ENCODE measurements at places on chromosomes 2 and 18. TPM values are rescaled to one million over a fixed set of nuclear protein-coding genes. Genes with fewer than 3 reads are reported as not detected.

The RAB6C gene
- 0.11 TPM for total RNA-seq

GRCh38 chr2:160401895-160402294 is 91.7 kb downstream of the RBMS1 start:
- no peak for DNase-seq

The MREG gene
- 3.4 TPM for total RNA-seq

GRCh38 chr2:48162742-48163141 is 256.4 kb upstream of the FBXO11 start:
- no peak for DNase-seq

- no peak for DNase-seq
Observed at GRCh38 chr2:119721462-119721861, 38.3 kb upstream of the PTPN4 start.

- no peak for DNase-seq
Observed at GRCh38 chr2:85778646-85779379, 25.0 kb downstream of the ATOH8 start.

DNA sequence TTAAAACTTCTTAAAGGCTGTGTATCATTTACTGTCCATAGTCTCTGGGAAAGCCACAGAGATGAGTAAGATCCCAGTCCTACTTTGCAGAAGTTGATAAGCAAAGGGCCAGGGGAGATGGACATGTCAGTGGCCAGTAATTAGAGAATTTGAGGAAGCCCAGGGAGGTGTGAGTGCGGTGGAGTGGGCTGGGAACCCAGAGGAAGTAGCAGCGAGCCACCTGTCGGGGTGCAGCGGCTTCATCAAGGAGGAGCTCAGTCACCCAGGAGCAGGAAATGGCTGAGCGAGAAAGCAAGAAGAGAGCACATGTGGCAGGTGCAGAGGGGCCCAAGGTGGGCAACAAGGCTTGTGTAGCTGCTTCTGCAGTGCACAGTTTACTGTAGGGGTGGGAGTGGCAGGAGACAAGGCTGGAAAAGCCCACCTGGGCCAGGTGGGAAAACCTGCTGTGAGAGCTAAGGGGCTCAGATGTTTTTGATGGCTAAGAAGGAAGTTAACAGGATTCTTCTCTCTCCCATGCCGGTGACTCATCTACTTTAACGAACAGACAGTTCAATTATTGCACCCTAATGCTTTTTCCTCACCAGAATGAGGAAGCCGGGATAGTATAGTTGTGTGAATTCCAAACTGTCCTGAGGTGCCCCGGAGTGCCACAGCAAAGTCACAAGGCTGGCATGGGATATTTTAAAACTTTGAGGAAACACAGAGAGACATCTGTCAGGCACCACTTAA is 34.8 kb upstream of the MGAT5 start:
- DNase-seq, result no peak

The ALPI gene
- not detected for total RNA-seq

DNA sequence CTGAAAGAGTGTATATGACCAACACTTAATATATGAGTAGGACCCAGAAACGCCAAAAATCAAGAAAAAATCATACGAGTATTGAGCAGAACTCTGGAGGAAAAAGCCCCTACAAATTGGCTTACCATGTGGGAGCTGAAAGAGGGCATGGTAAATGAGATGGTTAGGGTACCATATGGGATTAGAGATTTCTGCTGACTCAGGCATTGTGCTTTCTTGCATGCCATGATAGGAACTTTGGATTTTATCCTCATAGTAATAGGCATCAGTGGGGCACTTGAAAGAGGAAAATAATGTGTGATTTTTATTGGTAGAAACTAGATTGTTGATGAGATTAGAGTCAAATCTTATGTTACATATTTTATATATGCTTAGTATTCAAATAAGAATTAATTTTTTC is 271.1 kb downstream of the CBLN2 start:
- DNase-seq, result no peak

The HOXD3 gene
- 5.2 TPM for total RNA-seq

GRCh38 chr18:68509902-68510301 is 205.0 kb downstream of the TMX3 start:
- no peak for DNase-seq

The KLHL14 gene
- 1.5 TPM for total RNA-seq

The TYW5 gene
- total RNA-seq, result 22.4 TPM

GRCh38 chr2:143933946-143934569 is 585.9 kb downstream of the ZEB2 start:
- no peak for DNase-seq

GRCh38 chr2:134736167-134736880 is 17.5 kb upstream of the TMEM163 start:
- DNase-seq, result no peak

DNA sequence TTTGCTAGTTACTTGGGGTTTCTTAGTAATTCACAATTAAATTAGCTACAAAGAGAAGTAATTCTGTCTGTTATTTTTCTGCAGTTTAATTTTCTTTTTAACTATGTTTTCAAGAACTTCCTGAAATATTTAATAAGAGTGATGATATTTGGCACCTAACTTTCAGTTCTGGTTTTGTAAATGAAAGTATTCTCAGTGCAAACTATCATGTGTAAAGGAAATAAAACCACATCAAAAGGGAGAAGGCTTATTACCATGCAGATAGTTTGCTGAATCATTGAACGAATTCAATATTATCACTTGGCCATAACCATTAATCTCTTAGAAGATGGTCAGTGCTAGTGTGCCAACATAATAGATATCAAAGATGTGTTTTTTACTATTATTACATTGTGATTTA is 29.2 kb downstream of the DYTN start:
- no peak for DNase-seq

GRCh38 chr18:75586130-75586889 is 158.8 kb upstream of the SMIM21 start:
- DNase-seq, result no peak

GRCh38 chr18:12750715-12751502 is 48.1 kb downstream of the PSMG2 start:
- no peak for DNase-seq

DNA sequence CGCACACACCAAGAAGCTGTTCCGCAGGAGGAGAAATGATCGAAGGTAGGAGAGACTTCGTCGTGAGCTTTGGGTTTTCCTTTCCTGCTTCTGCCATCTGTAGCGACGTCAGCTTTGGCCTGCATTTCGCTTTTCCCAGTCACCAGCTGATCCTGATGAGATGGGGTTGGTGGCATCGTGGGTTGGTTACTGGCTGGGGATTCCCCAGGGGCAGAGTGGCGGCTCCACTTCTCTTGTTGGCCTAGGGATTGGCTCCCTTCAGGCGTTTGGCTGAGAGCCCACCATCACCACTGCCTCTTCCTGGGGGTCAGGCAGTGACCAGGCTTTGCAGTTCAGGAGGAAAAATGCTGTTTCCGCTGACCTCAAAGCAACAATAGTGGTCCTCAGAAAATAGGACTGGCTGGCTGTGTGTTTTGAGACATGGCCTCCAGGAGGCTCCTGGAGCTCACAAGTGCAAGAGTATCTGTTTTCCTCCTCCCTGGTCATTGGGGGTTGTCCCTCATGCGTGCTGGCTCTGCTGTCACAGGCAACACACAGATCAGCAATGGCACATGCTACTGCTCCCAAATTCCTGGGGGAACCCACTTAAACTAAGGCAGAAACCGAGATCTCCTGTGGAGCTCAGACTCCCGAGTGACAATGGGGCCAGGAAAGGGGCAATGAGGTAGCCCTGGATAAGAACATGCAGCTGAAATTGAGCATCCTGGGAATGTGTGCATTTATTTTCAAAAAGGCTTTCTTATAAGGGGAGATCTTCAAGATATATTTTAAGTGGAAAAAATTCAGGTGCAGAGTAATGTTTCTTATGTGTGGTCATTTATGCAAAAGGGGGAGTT is 173.0 kb downstream of the CTIF start:
- DNase-seq, result no peak

GRCh38 chr2:181972431-181973170 is 13.1 kb upstream of the PPP1R1C start:
- no peak for DNase-seq

The AKAIN1 gene
- not detected for total RNA-seq

GRCh38 chr2:200379481-200380090 is 73.1 kb downstream of the SPATS2L start:
- no peak for DNase-seq

The TEX44 gene
- total RNA-seq, result not detected

The ESPNL gene
- 3.5 TPM for total RNA-seq

The PAIP2B gene
- 7.6 TPM for total RNA-seq

The RESP18 gene
- total RNA-seq, result not detected

- DNase-seq, result no peak
Observed at GRCh38 chr18:59918320-59918755, 18.5 kb downstream of the PMAIP1 start.

The LRRC30 gene
- total RNA-seq, result 0.32 TPM

GRCh38 chr18:74579496-74580065 is 18.1 kb upstream of the ZNF407 start:
- DNase-seq, result no peak

The EIF2AK2 gene
- 82.3 TPM for total RNA-seq

- DNase-seq, result no peak
Observed at GRCh38 chr2:190904640-190905261, 24.1 kb downstream of the GLS start.

Measured in urinary bladder (tissue), 4 donors.